Activated CD4-positive, alpha-beta T cell treated with anti-CD3 and anti-CD28 coated beads, Interleukin-2, amount 50 U/mL, for 4 hours (primary cell): ENCODE measurements at places on chromosomes 16 and 17.

DNA sequence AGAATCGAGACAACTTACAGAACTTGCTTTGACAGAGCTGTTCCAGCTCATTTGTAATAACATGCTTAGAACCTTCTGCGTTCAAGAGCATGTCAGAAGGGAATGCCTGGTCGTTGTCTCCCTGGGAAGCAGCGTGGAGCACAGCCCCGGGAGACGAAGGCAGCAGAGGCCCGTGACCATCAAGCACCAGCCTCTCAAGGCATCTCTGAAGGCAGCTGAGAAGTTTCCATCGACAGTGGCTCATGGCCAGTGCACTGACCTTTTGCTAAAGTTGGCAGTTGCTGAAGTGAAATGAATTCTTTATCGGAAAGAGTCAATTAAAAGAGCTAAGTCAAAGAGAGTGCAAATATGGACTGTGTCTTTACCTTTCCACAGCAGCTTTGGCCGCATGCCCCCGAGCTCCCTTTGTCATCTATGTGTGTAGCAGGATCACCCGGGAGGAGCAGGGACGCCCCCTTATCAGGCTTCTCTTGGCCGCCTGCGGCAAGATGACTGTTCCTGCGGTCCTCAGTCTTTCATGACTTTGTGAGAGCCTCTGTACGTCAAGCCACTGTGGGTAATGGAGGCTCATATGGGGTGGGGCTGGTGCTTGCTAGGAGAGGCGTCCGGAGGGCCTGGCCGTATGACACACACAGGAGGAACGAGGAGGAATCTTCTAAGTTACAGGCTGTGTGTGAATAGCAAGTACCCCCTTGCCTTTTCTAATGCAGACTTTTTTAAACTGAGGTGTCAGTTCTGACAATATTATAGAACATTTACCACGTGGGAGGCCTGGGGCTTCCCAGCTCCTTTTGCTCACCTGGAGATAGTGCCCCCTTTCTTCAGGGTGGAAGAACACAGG is 54.2 kb downstream of the LDHD start:
- DNase-seq: no peak

- DNase-seq: no peak
Measured at GRCh38 chr17:48225725-48226567, 118.4 kb downstream of the SNX11 start.

GRCh38 chr16:27169511-27170071 is 33.7 kb upstream of the KDM8 start:
- peak; percentile 63 for DNase-seq

DNA sequence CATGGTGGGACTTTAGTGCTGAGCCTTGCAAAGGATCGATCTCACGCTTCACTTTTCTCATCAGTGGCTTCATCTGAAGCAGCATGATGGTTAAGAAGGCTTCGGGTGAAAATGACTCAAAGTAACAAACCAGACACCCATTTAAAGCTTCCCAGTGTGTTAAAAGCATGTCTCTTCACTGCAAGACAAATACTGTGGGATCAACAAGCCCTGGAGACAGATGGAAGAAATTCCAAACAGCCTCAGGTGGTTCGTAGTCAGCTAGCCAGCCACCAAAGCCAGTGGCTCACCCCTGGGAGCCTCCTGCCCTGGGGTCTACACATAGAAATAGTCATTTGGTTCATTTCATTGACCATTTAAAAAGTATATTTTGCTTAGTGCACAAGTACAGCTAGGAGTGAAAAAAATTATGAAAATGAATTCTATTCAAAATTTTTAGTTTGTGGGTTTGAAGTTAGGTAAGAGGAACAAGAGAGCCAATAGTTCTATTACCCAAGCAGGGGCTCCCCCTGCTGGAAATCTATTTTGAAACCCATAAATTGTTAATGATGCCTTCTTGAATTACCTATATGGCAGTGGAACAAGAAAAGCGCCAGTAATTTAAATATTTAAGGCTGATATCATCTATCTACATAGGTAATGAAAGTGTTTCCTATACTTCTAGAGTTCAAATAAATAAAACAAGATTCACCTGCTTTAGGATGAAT is 51.6 kb downstream of the PMP22 start:
- no peak for DNase-seq
